NCI-H1694 treated with DMSO at 0.1 percent for 48 hours (cell line): ENCODE measurements at places on chromosomes 12 and 14.

GRCh38 chr14:90296641-90297040 lies 35.1 kb downstream of the NRDE2 start:
- DNase-seq: no peak

GRCh38 chr14:71582705-71583104 lies 349.5 kb upstream of the RGS6 start:
- DNase-seq: no peak

DNA sequence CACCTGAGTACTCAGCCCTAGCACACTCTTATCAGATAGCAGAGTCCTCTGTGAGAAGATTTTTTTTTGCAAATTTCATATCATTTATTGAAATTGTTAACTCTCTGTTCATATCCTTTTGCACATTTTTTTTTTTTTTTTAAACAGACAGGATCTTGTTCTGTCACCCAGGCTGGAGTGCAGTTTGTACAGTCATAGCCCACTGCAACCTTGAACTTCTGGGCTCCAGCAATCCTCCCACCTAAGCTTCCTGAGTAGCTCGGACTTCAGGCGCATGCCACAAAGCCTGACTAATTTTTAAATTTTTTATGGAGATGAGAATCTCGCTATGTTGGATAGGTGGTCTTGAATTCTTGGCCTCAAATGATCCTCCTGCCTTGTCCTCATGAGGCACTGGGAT lies 4.3 kb downstream of the PARP2 start:
- DNase-seq: no peak

DNA sequence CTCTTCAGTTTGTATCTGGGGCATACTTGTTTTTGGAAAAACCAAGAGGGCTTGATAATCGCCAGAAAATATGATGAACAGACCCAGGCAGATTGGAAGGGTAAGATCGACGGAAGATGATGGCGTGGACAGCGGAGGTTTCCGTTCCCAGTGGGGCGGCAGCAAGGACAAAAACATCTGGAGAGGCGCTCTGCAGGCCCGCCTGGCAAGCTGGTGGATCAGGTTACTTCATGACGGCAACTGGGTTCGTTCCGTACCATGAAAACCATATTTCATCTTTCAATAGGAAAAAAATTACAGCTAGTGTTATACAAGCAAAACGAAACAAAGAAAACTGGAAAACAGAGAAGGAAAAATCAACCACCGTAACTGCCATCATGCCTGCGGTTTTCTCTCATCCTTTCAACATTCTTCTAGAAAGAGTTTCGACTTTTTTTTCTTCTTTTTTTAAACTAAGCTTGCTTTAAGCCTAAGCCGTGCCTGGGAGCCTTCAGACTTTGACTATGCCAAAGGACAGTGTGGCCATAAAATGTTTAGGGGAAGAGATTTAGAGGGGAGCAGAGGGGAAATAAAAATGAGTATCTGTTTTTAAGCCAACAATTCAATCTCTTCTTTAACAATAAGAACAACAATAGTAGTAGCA lies 210.5 kb downstream of the FOXN3 start:
- no peak for DNase-seq

GRCh38 chr12:66232263-66232662 lies 43.2 kb downstream of the IRAK3 start:
- DNase-seq: no peak

- no peak for DNase-seq
Measured at GRCh38 chr12:22672951-22673350, 48.0 kb downstream of the ETNK1 start.

DNA sequence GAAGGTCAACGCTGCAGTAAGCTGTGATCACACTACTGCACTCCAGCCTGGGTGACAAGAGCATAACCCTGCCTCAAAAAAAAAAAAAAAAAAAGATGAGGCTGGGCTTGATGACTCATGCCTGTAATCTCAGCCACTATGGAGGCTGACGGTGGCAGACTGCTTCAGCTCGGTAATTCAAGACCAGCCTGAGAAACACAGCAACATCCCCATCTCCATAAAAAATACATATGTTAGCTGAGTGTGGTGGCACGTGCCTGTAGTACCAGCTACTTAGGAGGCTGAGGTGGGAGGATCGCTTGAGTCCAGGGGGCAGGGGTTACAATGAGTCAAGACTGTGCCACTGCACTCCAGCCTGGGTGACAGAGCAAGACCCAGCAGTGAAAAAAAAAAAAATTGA lies 50.4 kb downstream of the GXYLT1 start:
- no peak for DNase-seq

DNA sequence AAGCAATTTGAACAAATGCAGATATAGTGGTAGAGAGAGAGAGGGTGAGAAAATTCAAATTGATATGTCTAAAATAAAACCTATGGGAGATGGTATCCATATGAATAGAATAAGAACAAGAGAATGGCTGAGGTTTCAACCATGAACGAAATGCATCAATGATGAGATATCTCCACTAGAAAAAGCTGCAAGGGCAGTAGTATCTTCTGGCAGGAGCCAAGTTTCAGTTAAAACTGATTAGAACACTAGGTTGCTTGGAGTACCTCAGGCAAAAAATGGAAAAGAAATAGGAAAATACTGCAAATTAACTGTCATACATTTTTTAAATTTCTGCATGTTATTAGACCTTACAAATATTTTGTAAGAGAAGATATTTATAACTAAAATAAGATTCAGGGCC lies 151.3 kb downstream of the ANKS1B start:
- no peak for DNase-seq

GRCh38 chr14:50069325-50069724 lies 47.0 kb downstream of the VCPKMT start:
- DNase-seq: no peak

- no peak for DNase-seq
Measured at GRCh38 chr14:51131516-51131915, 36.6 kb upstream of the TRIM9 start.

GRCh38 chr14:100587763-100588411 lies 670 bp upstream of the BEGAIN start:
- peak; percentile 96 for DNase-seq

GRCh38 chr14:24289649-24290280 lies 9.8 kb downstream of the DHRS1 start:
- no peak for DNase-seq

GRCh38 chr12:62313727-62314380 lies 53.6 kb downstream of the USP15 start:
- no peak for DNase-seq

DNA sequence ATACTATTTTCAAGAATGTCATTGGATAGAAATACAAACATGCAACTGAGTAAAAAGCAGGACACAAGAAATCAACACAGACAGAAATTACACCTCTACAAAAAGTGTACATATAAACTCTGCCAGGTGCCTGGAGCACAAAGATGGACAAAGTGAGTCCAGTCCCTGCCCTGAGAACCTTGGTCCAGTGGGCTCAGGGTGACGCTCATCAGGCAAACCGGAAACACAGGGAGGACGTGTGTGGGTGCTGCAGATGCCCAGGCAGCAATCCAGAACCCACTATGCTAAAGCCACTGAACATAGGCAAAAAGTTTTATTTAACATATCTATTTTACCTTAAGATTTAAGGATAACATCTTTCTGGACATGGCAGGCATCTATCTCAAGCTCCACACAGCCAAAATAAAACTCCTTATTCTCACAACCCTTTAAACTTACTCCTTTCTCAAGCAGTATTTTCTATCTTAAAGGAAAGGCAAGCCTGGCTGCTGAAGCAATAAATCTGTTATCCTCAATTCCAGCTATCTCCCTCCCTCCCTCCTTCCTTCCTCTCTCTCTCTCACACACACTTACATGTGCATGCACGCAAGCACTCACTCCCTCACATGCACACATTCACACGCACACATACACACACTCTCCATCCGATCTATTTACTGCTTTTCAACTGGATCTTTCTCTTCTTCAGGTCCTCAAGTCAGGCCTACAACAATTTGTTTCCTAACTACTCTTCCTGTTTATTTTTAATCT lies 10.2 kb downstream of the PPP1R13B start:
- DNase-seq: no peak

GRCh38 chr12:64450057-64450640 lies 1.8 kb upstream of the TBK1 start:
- DNase-seq: no peak

GRCh38 chr12:77161944-77162343 lies 96.6 kb upstream of the E2F7 start:
- DNase-seq: no peak

DNA sequence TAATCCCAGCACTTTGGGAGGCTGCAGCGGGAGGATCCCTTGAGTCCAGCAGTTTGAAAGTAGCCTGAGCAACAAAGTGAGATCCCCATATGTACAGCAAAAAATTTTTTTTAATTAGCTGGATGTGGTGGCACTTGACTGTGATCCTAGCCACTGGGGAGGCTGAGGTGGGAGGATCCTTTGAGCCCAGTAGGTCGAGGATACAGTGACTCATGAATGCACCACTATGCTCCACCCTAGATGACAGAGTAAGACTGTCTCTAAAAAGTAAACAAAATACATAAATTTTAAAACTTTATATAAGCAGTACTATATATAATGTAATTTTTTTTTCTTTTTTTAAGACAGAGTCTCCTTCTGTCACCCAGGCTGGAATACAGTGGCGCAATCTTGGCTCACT lies 115.4 kb downstream of the ESR2 start:
- no peak for DNase-seq

GRCh38 chr12:123859035-123859434 lies 96.9 kb downstream of the DNAH10 start:
- DNase-seq: no peak

- DNase-seq: no peak
Measured at GRCh38 chr12:131852551-131853299, 24.5 kb downstream of the MMP17 start.

GRCh38 chr12:89126712-89127111 lies 225.6 kb downstream of the DUSP6 start:
- no peak for DNase-seq

GRCh38 chr12:74620921-74621320 lies 83.3 kb downstream of the ATXN7L3B start:
- DNase-seq: no peak

- DNase-seq: no peak
Measured at GRCh38 chr12:6548966-6549683, 6.7 kb downstream of the IFFO1 start.

GRCh38 chr14:66641861-66642635 lies 134.1 kb downstream of the GPHN start:
- no peak for DNase-seq

GRCh38 chr14:52961060-52961639 lies 10.3 kb upstream of the FERMT2 start:
- peak; percentile 60 for DNase-seq

DNA sequence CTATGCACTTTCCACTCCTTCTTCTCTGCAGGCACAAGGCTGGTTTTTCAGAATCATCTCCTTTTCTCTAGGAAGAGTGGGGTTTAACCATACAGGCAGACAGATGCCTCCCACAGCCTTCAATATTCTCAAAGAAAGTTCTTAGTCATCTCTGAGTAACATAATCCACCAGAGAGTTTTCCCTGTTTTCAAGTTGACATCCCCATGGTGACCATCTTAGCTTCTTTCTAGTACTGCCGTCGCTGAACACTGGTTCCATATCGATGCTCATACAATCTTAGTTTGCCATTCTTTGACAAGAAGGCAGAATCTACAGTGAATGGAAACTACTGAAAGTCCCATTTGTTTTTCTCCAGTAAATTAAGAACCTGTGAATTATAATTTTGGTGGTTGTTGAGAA lies 28.6 kb downstream of the TPH2 start:
- DNase-seq: no peak

GRCh38 chr14:92527721-92528120 lies 14.1 kb downstream of the RIN3 start:
- DNase-seq: no peak

GRCh38 chr12:62986844-62987243 lies 51.9 kb upstream of the PPM1H start:
- no peak for DNase-seq

GRCh38 chr12:90245391-90245790 lies 536.8 kb upstream of the ATP2B1 start:
- DNase-seq: no peak

DNA sequence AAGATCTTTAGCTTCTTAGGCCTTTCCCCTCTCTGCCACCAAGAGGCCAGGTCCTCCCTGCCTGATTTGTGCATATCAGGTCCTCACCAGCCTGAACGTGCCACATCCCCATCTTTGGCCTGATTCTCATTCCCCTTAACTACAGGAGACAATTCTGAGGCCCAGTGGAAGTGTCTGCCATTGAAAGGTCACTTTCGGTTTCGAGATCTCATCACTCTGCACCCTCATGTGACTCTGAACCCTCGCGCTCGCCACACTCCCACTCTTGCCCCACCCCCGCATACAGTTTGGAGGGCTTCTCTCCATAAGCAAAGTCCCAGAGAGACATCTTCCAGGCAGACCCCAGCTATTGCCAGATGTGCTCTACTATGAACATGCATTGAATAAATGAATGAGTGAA lies 189.0 kb downstream of the NTF3 start:
- DNase-seq: no peak

DNA sequence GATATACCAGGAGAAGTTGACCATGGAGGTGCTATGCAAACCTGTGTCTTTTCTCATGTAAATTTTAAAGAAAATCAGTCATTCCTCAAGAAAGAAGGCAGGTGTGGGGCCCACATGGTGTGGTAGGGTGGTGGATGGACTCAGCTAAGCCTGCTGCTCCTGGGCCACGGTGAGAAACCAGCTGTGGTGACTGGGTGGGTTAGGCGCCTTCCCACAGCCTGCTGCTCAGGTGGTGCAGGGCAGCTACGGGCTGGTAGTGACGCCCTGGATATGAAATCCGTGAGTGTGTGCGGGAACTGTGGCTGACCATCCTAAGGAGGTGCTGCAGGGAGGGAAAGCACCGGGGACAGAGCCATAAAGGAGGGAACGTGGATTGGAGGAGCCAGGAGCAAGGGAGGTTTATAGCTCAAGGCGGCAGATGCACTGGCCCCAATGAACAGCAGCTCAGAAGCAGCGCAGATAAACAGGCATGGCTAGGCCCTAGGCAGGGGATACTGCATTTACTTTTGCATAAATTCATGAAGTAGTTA lies 408.8 kb downstream of the FUT8 start:
- no peak for DNase-seq

DNA sequence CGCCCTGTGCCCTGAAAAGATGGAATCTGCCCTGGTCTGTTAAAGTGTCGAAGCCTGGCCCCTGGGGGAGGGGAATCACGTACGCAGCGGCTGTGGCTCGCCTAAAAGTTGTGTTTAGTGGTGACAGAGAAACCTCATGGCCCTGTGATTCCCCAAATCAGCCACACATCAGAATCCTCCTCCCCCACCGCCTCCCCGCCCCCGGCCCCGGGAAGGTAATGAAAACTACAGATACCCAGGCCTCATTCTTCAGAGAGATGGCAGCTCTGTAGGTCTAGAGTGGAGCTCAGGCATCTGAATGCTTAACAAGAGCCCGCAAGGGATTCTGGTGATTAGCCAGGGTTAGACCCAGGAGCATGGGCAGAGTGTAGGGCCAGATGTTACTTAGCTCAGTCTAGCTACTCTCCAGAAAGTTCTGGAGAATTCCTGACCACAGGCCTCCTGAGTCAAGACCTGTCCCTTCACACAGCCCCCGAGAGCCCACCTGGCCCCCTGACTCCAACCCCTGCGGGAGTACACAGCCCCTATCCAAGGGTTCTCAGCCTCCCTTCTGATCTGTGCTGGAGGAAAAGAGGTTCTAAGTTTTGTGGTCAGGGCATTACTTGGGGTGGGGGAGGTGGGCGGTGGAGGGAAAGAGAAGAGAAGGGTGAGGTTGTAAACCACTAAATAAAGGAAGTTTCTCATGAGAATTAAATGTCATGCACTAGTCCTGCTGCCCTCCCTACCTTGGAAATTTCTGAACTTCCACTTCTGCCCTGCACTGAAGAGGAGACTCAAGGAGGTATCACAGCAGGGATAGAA lies 114.8 kb downstream of the PLXNC1 start:
- DNase-seq: no peak
